NCI-H446 (cell line): ENCODE measurements at places on chromosomes 6 and 20.

GRCh38 chr20:49466114-49466912 is 16.2 kb downstream of the KCNB1 start:
- DNase-seq, result no peak

DNA sequence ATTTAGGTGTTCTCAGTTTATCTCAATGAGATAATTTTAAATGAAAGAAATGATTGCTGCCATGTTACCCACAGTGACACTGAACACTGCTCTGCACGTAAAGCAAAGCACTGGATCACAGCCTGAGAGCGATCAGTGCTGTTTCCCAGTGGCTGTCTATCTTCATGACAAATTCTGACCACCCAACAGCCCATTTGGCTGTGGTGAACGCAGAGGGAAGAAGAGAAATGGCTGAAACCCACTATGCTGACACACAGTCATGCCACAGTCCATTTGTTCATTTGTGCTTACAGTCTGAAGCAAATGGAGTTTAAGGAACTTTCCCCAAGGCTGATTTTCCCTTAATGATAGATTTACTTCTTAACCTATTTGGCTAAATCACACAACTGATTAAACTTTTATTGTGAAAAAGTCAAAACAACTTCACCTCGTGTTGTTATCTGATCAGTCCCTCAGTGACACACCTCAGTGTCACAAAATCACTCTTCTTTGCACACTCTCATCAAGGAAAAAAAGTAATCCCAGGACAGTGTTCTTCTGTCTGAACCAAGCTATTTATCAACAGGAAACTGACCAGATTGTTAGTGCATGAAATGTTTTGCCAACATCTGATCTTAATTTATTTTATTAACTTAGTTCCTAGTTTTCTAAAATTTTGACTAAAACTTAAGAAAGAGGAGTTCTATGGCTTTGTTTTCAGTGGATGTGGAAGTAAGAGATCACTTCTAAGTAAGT is 225.1 kb downstream of the TBX18 start:
- DNase-seq, result no peak

GRCh38 chr6:18742406-18742805 is 355.3 kb downstream of the RNF144B start:
- DNase-seq, result no peak

DNA sequence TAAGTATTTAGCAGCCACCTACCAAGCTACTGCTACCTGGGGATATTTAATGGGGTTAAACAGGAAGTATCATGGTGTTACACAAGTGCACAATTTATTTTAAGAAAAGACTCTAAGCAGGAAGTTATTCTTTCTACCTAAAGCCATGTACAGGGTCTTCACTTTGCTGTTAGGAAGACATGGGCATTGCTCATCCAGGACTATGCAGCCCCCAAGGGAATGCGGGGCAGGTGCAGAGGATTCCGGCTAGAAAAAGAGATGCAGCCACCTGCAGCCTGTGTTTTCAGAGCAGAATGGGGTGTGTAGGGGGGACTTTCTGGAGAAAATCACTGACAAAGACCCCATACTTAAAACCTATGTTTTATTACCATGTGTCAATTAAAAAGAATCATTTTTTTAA is 399.1 kb upstream of the NOX3 start:
- DNase-seq, result no peak

GRCh38 chr6:34871853-34872252 is 16.0 kb downstream of the TAF11 start:
- DNase-seq, result no peak

DNA sequence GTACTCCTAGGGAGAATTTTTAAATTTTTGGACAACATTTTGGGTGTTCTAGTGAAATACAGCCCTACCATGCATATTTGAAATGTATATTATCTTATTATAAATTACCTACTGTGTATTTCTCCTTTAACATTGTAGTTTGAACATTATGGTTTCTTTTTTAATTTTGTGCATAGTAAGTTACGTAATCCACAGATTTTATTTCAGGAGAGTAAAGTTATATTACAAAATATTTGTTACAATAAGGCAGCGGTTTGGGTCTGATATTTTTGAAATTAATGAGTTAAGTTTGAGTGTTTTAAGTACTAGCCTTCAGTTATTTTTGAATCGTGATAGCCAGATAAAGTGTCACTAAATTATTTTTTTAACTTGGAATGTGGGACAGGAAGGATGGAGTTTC is 7.3 kb upstream of the SOX4 start:
- DNase-seq, result no peak

GRCh38 chr6:127148511-127148910 is 30.0 kb downstream of the RSPO3 start:
- DNase-seq, result no peak

DNA sequence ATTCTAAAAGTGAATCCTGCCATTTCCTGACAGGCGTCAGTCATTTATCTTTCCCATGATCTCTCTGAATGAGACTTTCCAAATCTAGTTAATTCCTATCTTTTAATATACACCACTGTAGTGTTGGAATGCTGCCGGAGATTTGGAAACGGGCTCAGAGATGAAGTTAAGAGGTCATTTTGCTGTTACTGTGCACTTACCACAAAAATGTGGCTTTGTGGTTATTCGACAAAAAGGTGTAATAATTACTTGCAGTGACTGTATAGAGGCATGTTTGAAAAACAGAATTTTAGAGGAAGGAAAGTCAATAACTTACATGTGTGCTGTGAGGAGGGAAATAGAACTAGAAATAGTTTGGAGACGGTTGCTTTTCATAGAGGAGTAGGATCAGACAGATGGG is 460.2 kb upstream of the BTBD3 start:
- DNase-seq, result no peak

DNA sequence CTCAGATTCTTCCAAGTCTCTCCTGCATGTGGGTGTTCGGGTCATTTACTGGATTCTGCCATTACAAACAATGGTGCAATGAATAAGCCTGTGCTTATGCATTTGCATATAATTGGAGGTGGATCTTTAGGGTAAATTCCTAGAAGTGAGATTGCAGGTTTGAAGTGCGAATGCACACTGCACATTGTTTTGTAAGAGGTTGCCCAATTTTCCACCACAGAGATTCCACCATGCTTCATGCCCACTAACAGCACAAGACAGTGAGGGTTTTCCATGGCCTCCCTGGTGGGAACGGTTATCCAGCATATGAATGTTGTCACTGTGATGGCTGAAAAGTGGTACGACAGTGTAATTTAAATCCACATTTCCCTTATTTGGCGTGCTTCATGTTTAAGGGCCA is 178.8 kb upstream of the PMEPA1 start:
- no peak for DNase-seq

- DNase-seq, result no peak
Observed at GRCh38 chr20:58909585-58909984, 57.1 kb downstream of the GNAS start.

- no peak for DNase-seq
Observed at GRCh38 chr20:61931476-61932198, 134.0 kb downstream of the TAF4 start.

- no peak for DNase-seq
Observed at GRCh38 chr6:105174512-105174911, 5.3 kb downstream of the POPDC3 start.

DNA sequence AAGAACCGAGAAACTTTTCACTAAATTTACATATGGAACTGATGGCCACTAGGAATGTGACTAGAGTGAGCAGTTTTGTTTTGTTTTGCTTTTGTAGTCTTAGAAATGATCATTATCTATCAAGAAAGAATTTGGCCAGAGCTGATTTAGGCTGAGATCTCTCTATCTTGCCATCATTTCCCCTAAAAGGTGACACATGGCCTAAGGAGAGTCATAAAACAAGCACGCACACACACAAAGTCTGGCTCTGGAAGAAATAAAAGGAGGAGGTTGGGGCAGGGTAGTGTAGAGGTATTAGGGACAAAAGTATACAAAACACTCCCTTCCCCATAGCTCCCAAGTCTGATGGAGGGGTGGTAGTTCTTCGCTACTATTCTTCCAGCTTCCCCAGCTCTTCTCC is 56.4 kb downstream of the RIPOR2 start:
- no peak for DNase-seq

GRCh38 chr6:33019372-33019771 is 10.0 kb upstream of the HLA-DOA start:
- no peak for DNase-seq
